Aorta (tissue), 5 donors: ENCODE measurements at places on chromosomes 5 and 9.

- H3K36me3 ChIP-seq: no peaks in the 10 kb centered on the region
- no peaks in the 10 kb centered on the region for H3K4me1 ChIP-seq
- no peak for DNase-seq
- no peak overlapping the region for H3K27ac ChIP-seq
- no peaks in the 10 kb centered on the region for H3K27me3 ChIP-seq
Observed at GRCh38 chr9:102101723-102102122, 363.3 kb upstream of the GRIN3A start.

GRCh38 chr5:40676613-40677343 lies 2.9 kb upstream of the PTGER4 start:
- no peak overlapping the region for H3K4me3 ChIP-seq
- H3K27me3 ChIP-seq: no peaks in the 10 kb centered on the region
- H3K27ac ChIP-seq: no peak overlapping the region
- H3K4me1 ChIP-seq: no peaks in the 10 kb centered on the region
- H3K36me3 ChIP-seq: no peaks in the 10 kb centered on the region

DNA sequence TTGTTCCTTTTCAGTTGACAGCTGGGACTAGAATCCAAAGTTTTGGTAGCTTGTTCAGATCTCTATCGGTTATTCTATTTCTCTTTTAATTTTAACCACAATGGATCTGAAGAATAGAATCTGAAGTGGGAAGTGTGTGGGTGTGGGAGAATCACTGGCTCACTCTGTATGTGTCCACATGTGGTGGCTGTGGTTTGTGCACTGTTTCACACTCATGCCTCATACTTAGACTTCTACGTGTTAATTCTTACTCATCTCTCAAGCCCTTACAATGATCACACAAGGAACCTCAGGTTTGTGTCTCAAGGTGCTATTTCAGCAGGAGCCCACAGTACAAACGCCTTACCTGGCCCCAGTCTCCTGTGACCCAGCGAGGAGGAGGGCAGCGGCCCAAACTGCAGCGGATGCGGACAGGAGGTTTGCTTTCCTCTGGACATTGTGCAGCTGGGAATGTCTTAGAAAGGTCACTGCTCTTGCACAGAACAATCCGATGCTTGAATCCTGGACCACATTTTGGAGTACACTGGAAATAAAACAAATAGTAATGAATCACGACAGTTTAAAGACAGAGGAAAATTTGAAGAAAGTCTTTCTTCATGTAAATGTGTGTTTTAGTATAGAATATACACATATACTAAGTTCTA lies 309.1 kb downstream of the ADAMTS6 start:
- H3K4me3 ChIP-seq: no peak overlapping the region
- H3K27ac ChIP-seq: no peak overlapping the region
- no peaks in the 10 kb centered on the region for H3K27me3 ChIP-seq
- DNase-seq: no peak

- DNase-seq: no peak
- no peaks in the 10 kb centered on the region for H3K27me3 ChIP-seq
- peak overlapping the region; percentile 13 for H3K27ac ChIP-seq
- peak overlapping the region; percentile 70 for H3K4me3 ChIP-seq
- H3K36me3 ChIP-seq: no peaks in the 10 kb centered on the region
Observed at GRCh38 chr5:150484964-150485692, 22.8 kb upstream of the NDST1 start.

DNA sequence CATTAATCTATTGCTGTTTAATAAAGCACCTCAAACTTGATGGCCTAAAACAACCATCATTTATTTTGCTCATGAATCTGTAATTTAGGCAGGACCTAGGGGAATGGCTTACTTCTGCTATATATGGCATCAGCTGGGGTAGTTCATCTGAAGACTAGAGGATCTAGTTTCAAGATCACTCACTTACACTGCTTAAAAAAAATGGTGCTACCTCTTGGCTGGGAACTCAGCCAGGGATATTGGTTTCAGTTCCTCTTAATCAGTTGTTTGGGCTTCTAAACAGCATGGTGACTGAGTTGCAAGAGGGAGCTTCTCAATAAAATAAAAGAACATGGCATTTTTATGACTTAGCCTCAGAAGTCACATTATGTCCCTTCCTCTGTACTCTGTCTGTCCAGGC lies 142.0 kb downstream of the FAM114A2 start:
- H3K4me1 ChIP-seq: peaks cover 17% of the 10 kb centered on the region
- H3K4me3 ChIP-seq: no peak overlapping the region
- H3K27ac ChIP-seq: no peak overlapping the region
- no peaks in the 10 kb centered on the region for H3K27me3 ChIP-seq
- DNase-seq: no peak

DNA sequence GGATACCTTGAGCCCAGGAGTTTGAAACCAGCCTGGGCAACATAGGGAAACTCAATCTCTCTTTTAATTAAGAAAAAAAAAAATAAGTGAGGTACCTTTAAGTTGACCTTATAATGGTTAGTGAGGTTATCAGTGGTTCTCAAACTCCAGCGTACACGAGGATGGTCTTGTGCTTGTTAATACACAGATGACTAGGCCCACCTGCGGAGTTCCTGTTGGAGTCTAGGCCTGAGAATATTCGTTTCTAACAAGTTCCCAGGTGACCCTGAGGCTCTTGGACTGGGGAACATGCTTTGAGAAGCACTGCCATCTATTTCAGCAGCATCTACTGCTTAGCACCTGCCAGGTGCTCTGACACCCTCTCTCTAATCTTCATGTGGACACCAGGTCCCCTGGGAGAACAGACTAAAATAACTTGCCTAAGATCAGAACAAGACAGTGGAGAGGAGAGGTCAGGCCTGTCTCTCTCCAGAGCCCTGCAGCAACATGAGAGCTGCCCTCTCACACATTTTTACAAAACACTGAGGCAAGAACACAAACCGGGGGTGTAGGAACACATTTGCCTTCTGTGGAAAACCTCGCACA lies 24.6 kb downstream of the TLE1 start:
- H3K36me3 ChIP-seq: no peaks in the 10 kb centered on the region
- H3K27ac ChIP-seq: no peak overlapping the region
- DNase-seq: no peak
- no peaks in the 10 kb centered on the region for H3K27me3 ChIP-seq

- no peak for DNase-seq
- H3K27me3 ChIP-seq: no peaks in the 10 kb centered on the region
Observed at GRCh38 chr9:37496020-37496419, 10.3 kb downstream of the POLR1E start.

DNA sequence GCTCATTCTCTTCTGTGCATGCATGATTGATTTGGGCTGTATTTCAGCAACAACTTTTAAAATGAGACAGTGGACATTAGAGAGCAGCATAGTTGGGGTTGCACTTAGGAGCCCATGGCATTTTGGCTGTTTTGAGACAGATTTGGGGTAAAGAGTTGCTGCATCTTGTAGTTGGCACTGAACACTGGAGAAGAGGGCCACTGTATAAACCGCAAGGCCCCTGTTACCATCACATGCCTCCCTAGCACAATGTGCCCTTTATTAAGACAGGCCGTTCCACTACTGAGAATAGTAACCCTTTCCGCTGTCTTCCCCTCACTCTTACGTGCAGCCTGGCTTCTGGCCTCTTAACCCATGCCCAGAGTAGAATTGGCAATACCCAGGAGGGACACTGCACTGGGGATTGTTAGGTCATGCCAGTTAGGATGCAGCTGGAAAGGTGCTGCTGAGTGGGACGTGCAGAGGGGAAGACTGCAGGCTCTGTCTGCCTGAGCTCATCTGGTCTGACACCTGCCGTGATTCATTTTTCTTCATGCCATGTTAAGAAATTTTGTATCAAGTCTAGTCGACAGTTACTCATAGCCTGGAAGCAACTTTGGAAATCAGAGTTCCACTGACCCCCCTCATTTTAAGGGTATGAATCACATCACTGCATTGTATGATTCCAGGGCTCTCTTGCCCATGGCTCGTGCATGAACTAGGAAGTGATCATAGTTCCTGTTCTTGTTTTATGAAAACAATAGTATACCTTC lies 146.9 kb upstream of the DMRT1 start:
- H3K27ac ChIP-seq: peak overlapping the region; percentile 99
- DNase-seq: peak; percentile 58
- H3K27me3 ChIP-seq: no peaks in the 10 kb centered on the region
